ENCODE measurements at places on chromosomes 13 and 19.

DNA sequence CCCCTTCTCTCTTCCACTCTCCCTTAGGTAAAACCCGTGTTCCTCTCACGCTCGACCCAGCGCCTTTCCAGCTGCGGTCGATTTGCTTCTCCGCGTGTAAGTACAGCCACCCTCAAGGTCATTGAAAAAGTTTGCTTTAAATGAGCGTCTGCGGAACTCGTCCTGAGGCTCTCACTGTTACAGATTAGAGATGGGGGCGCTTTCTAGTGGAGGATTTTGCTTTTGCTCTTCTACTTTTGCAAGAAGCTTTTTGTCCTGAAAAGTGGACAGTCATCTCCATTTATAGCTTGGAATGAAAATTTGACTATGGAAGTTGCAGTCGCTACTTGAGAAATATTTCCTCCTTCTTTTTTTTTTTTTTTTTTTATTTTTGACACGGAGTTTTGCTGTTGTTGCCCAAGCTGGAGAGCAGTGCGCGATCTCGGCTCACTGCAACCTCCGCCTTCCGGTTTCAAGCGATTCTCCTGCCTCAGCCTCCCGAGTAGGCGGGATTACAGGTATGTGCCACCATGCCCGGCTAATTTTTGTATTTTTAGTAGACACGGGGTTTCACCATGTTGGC is 595 bp upstream of the RAB20 start:
- DNase-seq, result peak; percentile 13

DNA sequence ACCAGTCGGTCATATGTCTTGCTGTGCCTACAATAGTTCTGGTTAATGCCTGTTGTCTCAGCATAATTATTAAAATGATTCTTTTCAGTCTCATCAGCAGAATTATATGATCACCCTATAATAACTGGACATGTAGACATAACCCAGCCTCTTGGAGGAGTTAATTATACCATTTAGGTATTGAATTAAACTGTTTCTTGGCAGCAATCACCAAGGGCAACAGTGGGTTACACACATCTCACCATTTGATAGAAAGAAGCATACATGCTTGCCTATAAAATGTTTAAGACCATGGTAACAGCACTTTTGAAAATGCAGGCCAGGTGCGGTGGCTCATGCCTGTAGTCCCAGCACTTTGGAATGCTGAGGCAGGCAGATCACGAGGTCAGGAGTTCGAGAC is 184.6 kb downstream of the RGCC start:
- no peak for DNase-seq

GRCh38 chr19:55345818-55346724 is 6.4 kb downstream of the KMT5C start:
- no peak for DNase-seq

- DNase-seq, result no peak
Observed at GRCh38 chr13:31859571-31859970, 120.2 kb downstream of the RXFP2 start.

DNA sequence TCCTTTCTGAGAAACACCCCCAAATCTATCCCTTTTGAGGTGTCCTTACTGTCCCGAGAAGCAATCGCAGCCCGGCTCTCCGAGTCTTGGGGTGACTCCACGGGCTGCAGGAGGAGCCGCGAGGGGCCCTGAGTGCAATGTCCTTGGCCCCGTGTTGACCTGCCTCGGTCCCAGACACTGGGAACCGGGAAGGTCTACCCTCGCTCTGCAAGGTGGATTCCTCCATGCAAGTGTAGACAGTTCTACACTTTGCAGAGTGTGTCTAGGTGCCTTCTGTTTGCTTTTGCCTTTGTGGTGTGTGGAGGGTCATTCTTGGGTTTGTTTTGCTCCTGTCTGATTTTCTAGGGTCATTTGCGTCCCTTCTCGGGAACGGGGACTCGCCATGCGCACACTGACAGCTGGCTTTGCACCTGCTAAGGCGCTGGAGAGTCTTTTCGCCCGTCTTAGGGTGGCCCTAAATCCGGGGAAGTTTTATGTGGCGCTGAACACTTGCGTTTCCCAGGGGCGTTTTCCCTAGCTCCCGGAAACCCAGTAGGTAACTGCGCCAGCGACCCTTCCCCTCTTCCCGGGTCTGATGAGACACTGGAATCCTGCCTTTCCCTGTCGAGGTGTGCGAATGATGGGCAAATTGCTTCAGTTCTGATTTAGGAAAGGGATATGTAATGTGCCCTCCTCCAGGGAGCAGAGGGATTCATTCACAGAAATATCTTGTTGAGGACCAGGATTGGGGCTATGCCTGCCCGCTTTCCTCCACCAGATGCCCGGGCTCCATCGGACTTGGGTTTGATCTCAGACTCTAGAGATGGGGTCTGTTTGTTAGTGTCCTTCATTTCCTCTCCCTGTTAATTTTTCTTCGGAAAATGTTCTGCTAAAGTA is 755 bp downstream of the SERTM1 start:
- DNase-seq, result no peak

GRCh38 chr13:97310809-97311436 is 88.8 kb downstream of the MBNL2 start:
- no peak for DNase-seq

GRCh38 chr13:41785402-41786172 is 175.3 kb downstream of the VWA8 start:
- DNase-seq, result no peak

- DNase-seq, result no peak
Observed at GRCh38 chr13:112840472-112841302, 128.3 kb upstream of the MCF2L start.

DNA sequence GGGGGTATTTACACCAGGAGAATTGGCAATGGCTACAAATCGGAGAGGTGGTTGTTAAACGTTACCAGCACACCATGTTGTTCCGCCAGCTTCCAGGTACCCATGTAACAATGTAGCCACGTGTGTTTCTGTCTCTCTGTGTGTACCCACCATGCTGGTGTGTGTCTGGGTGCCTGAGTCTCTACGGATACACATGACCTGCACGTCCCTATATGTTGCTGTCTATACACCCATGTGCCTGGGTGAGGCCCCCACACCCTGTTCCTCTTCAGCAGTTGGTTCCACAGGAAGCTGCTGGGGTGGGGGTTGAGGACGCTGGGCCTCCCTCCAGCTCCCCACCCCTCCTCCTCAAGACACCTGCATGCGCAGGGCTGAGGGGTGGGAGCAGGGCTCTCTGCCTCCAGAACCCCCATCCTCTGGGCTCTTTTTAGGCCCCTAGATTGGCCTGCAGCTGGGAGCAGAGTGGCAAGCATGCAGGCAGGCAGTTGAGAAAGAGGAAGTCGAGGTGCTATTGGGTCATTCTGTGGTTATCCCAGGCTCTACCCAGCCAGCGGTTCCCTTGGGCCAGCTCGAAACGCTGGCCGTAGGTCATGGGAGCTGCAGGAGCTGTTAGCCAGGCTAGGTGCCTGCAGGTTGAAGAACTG is at the start of gene ARHGEF18:
TSS of gene ARHGEF18 (plus strand) at position 351 of the 644 bp plus-strand sequence. CDS start 13,954 bp downstream, outside the sequence.
- peak; percentile 27 for DNase-seq

DNA sequence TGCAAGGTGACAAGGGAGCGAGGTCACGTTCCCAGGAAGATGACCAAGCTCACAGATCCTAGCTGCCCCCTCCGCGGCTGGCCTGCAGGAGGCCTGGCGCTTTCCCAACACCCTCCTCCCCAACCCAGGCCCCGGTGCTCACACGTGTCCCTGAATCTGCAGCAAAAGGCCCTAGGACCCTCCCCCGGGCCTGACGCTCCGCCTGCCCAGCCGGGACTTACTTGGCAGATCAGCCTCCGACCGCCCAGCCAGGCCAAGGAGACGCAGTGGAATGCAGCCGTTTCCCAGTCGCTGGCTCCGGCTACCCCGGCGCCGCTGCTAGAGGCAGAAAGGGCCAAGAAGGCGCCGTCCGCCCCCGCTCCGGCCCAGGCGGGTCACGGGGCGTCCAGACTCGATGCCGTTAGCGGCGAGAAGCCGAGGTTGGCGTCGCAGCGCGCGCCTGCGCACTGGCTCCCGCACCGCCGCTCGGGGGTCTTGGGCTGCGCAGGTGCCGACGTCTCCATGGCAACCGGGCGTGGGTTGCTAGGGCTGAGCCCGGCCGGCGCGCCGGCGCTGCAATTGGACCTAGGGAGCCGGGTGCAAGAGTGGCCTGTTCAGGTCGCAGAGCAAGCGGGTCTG is at the start of gene PNMA8A:
TSS of gene PNMA8A (minus strand) at position 448 of the 618 bp plus-strand sequence. CDS start 528 bp downstream, outside the sequence.
- no peak for DNase-seq

DNA sequence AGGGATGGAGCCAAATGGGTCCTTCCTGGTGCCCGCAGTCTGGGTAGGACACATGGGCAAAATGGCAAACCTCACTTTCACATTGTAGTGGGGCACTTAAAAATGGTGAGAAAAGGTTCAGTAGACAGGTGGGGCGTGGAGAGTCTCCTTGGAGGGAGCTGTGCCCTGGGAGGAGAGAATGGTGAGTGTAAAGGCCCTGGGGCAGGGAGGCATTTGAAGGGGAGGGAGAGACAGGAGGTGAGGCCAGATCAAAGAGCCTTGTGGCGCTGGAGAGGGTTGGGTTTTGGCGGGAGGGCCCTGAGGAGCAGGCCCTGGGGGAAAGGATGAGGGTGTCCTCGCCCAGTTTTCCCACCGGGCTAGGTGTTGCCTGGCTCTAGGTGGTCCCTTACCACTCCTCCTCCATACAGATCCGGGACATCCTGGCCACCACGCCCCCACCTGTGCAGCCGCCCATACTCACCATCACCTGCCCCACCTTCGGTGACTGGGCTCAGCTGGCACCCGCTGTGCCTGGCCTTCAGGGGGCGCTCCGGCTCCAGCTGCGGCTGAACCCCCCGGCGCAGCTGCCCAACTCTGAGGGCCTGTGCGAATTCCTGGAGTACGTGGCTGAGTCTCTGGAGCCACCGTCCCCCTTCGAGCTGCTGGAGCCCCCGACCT is 6.3 kb downstream of the MAP1S start:
- DNase-seq, result no peak

GRCh38 chr13:97242755-97243497 is 20.8 kb downstream of the MBNL2 start:
- no peak for DNase-seq

DNA sequence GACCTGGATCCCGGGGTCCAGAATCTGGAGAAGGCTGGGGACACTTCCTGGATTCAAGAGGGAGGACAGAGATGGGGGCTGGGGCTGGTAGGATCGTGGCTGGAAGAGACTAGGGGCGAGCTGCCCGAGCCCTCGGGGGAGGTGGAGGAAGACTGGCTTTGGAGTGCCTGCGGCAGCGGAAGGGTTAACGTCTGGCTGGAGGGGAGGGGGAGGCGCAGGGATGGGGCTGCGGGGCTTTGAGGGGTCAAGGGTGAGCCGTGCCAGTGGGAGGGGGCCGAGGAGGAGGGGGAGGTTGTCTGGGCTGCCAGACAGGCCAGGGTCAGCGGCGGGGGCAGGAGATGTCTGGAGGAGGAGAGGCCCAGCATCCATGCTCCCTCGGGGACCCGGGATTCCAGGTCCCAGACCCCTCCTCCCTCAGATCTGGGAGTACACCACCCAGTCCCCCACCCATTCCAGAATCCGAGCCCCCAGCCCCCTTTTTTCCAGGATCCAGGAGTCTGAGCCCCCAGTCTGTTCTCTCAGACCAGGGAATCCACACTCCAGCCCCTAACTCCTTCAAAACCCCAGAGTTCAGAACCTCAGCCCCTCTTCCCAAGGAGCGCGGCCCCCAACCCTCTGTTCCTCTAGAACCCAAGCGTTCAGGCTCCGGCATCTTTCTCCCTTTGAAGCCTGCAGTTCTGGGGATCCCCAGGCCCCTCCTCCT is 3.2 kb upstream of the SPACA6 start:
- DNase-seq, result no peak

GRCh38 chr19:17235300-17235970 is 9.4 kb downstream of the OCEL1 start:
- peak; percentile 65 for DNase-seq

DNA sequence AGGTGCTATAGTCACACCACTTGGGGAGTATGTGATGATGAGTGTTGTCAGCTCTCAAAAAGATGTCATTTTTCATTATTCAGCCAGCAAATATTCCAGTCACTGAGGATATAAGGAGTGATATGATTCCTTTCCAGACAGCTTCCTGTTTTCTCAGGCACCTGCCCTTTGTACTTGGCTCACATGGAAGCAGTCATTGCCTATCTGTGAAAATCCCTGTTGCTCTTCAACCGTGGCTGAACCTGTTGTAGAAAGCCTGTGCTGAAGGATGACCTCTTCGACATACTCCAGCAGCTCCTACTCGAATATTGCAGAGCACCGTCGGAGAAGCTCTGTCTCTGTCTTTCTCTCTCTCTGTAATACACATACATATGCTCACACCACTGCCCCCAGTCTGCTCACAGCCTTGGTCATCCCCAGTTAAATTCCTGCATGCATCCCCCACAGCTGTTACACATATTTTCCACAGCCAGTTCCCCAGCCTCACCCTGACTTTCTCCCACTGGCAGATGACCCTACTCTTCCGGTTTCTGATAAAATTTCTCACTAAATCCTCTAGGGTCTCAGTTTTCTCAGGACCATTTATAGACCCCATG is 204.2 kb upstream of the ARGLU1 start:
- DNase-seq, result no peak

DNA sequence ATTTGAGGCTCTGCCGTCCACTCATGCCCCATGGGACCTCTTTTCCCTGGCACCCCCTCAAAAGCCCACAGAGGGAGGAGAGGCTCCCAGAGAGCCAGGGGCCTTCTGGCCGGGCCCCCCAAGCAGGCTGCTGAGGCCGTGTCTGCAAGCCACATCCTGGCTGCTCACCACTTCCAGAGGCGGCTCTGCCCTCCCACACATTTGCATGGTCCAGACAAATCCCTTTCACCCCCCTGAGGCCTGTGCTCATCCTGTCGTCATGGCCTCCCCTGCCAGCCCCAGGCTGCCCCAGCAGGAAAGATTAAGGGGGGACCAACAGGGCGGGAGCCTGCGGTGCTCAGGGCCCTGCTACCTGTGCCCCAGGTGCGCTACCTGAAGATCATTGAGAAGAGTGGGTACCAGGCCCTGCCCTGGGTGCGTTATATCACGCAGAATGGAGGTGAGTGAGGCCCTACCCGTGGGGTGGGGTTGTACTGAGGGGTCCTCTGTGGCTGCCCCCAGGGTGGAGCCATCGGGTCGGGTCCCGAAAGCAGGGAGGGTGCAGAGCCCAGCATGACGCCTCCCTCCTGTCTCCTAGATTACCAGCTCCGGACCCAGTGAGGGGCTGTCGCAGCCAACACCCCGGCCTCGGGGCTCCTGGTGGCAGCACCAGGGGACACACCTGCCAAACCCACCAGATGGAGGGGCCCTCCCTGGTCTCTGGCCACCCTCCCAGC is 36.3 kb downstream of the AP1M1 start:
- DNase-seq, result no peak

- peak; percentile 38 for DNase-seq
Observed at GRCh38 chr19:58033741-58034476, at the start of gene ZSCAN1. Gene ZSCAN1, plus strand, starts transcription at chr19:58034025. Its CDS starts 3,812 bp downstream, at chr19:58037837.

GRCh38 chr19:13839938-13840304 is 37.0 kb upstream of the NANOS3 start:
- no peak for DNase-seq

Measured in T-helper 1 cell (primary cell).